Frontal cortex (tissue), 4 donors: ENCODE measurements at places on chromosomes 2 and 18.

- DNase-seq = no peak
These were observed 39.7 kb downstream of the CDC42EP3 start for GRCh38 chr2:37631698-37632097.

- DNase-seq = no peak
These were observed 23.6 kb downstream of the ALPK2 start for GRCh38 chr18:58605027-58606020.

DNA sequence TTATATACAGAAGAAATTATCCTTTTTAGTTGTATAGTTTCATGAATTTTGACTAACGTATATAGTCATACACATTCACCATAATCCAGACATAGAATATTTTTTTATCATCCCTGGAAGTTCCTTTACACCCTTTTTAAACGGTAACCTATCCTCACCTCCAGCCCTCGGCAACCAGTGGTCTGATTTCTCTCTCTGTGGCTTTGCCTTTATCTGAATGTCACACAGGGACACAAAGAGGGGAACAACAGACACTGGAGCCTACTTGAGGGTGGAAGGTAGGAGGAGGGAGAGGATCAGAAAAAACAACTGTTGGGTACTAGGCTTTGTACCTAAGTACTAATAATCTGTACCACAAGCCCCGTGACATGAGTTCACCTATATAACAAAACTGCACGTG lies 191.9 kb downstream of the MC4R start:
- no peak for DNase-seq

DNA sequence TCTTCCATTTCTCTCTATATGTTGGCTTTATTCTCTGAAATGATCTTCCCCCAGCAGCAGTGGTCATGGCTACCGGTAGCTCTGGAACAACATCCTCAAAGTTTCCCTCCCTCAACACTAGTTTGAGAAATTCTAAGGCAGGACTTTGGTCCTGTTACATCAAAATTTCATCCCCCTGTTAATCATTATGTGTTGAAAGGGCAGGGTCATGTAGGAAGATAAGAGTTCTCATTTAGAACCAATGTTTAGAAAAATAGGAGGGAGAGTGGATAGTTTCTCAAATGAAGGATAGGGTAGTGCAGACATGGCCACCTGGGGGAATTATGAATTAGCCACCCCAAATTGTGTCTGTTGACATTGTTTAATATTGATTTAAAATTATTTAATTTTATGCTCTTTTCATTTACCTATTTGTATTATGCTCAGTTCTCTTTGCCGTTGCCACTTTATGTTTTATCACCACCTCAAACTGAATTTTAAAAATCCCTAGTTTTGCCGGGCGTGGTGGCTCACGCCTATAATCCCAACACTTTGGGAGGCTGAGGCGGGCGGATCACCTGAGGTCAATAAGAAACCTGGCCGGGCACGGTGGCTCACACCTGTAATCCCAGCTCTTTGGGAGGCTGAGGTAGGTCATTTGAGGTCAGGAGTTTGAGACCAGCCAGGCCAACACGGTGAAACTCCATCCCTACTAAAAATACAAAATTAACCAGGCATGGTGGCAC lies 22.3 kb downstream of the EML4 start:
- no peak for DNase-seq

- no peak for DNase-seq
These were observed 50.6 kb upstream of the NEMP2 start for GRCh38 chr2:190584980-190585661.

GRCh38 chr2:197141702-197142473 lies 168.7 kb downstream of the ANKRD44 start:
- DNase-seq = no peak

DNA sequence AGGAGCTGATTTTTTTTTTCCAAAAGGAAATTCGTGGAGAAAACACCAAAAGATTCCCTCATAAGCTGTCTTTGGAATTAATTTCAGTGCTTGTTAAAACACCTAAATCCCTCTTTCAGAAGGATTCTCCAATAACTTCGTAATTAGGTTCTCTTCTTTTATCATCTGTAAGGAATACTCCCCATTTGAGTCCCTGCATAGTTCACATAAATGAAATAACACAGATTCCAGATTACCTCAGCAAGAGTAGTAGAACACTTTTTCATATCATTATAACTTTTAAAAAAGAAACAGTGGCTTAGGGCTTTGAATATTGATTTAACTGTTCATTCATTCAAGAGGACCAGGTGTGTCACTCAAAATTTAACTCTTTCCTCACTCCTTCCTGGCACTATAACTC lies 55.5 kb downstream of the ARHGAP28 start:
- no peak for DNase-seq

GRCh38 chr18:6851480-6851879 lies 122.0 kb downstream of the ARHGAP28 start:
- no peak for DNase-seq

- DNase-seq = peak; percentile 16
These were observed 45.6 kb upstream of the ANKRD44 start for GRCh38 chr2:197356136-197356535.

DNA sequence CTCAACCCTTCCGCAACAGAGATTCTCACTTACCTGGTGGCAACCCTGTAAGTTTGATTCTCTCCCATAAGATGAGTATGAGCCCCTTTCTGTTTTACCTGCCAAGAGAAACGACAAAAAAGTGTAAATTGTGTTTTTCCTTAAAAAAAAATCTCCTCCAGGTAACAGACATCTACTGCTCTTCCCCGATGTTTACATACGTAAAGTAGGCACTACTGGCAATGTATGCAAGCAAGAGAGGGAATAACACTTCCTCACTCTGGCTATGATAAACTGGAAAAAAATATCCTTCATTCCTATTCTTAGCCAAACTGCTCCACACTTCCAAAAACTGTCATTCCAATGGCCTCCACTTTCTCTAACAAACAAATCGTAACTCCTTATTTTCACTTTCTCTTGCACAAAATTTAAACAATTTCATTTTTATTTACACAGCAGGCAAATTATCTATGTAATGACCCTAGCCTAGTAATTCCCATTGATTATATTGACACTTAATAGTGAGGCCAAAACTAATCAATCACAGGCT lies 184.5 kb downstream of the TCF4 start:
- DNase-seq = no peak

GRCh38 chr18:67310826-67311225 lies 205.7 kb downstream of the DSEL start:
- DNase-seq = no peak

- no peak for DNase-seq
These were observed 232.0 kb downstream of the AGAP1 start for GRCh38 chr2:235725841-235726240.

- DNase-seq = no peak
These were observed 82.6 kb downstream of the ZNF532 start for GRCh38 chr18:58947136-58947732.

DNA sequence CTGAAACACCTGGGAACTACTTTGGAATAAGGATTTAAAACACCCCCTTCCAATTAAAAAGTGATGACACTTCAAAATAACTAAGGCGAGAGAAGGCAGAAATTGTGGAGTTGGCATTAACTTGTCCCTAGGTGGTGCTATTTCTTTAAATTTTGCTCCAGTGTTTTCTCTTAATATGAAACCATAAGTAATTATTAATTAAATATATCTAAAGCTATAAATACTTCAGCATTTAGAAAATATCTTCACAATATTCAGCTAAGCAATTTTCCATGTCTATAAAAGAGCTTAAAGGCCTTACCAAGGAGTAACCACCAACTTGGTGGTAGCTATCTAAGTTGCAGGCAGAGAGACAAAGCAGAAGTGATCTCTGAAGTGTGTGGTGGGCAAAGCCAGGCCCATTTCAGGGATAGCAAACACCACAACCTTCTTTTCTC lies 186.8 kb upstream of the PGAP1 start:
- peak; percentile 38 for DNase-seq

GRCh38 chr2:234191819-234192407 lies 141.4 kb downstream of the SPP2 start:
- no peak for DNase-seq

GRCh38 chr2:98037666-98038336 lies 42.1 kb upstream of the TMEM131 start:
- no peak for DNase-seq

GRCh38 chr2:138475277-138475776 lies 26.2 kb upstream of the SPOPL start:
- DNase-seq = no peak

GRCh38 chr2:152012697-152013096 lies 86.1 kb downstream of the CACNB4 start:
- no peak for DNase-seq

DNA sequence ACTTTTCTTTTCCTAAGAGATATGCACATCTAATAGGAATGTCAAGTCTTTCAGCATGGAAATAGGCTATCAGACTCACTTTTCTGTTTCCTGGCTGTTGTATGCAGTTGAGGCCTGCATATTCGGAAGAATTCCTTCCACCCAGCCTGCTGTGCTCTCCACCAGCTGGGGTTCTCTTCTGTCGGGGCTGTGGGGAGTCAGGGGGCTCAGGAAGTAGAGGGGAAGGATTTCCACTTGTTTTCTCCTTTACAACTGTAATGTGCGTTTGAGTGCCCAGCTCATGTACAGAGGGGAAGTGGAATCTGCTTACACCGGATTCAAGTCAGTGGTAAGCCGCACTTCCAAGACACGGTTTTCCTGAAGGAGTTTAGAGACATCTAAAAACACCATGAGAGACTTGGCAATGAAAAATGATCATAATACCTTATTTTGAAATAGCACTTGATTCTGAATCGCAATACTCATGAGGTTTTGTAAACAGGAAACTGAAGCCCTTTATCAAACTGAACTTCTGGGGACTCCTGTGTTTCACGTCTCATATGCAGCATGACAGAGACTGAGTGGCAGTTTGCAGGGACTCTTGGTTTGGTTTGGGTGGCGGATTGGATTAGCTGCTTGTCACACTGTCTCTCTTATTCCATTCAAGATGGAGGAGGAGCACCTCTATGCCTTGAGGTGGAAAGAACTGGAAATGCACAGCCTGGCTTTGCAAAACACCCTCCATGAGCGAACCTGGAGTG lies 90.4 kb downstream of the MTCL1 start:
- no peak for DNase-seq

DNA sequence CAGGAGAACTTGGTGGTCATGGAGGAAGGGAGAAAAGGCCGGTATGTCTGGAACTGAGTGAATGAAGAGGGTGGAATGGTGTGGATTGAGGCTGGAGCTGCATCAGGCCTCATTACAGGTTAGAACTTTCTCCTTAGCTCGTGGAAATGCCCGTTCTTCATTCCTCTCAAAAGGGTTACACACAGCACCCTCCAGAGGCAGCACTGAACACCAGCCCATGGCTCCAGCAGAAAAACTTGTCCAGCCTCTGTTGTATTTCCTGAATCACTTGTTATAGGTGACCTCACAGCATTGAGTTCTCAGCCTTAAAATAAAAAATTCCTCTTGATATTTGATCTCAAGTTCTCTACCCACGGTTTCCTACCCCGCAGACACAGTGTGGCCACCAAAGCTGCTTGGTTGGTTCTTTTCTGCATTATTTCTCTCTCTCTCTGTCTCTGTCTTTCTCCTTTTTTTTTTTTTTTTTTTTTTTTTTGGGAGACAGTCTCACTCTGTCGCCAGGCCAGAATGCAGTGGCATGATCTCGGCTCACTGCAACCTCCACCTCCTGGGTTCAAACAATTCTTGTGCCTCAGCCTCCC lies 89.6 kb downstream of the ITGB1BP1 start:
- peak; percentile 49 for DNase-seq
